ENCODE measurements at places on chromosomes 7 and 10.

GRCh38 chr10:61964059-61964709 is 62.7 kb downstream of the ARID5B start:
- no peak for DNase-seq

DNA sequence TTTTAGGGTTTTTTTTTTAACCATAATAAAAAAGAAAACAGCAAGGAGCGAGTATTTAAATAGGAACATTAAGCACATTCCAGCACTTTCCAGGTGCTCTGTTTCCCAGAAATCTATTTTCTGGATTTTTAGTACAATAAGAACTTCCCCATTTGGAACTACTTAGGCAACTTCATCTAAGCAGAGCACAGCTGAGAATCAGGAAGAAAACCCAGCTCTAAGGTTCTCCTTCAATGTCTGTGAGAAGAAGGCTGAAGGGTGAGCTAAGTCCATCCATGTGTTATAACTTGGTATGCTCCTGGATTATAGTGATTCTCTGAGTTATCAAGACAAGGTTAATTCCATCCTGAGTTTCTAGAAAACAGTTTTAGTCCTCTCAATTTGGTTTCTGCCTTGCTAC is 181.9 kb downstream of the CYP26A1 start:
- DNase-seq: no peak

DNA sequence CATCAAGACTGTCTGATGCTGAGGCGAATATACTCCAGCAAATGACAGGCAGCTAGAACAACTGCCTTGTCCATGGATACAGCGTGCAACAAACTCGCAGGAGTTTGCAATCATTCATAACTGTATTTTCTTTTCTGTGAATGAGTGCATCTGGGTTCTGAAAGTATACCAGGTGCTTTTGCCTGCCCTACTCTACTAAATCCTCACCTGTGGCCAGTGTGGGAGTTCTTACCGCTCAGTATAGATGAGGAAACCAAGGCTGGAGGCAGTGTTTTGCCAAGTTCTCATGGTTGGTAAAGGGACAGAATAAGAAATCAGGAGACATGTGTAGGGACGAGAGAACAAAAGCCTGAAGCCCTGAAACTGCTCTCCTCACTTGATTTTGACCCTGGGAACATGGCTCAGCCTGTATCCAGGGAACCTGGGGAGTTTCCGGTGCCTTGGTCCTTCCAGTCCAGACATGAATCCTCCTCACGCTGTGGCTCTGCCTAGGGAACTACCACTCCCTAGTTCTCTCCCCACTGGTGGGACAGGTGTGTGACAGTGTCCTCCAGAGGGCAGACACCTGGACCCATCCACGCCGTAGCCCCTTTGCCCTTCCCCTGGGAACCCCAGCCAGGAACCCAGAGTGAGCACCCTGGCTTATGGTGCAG is 142.0 kb downstream of the CDH23 start:
- DNase-seq: no peak

DNA sequence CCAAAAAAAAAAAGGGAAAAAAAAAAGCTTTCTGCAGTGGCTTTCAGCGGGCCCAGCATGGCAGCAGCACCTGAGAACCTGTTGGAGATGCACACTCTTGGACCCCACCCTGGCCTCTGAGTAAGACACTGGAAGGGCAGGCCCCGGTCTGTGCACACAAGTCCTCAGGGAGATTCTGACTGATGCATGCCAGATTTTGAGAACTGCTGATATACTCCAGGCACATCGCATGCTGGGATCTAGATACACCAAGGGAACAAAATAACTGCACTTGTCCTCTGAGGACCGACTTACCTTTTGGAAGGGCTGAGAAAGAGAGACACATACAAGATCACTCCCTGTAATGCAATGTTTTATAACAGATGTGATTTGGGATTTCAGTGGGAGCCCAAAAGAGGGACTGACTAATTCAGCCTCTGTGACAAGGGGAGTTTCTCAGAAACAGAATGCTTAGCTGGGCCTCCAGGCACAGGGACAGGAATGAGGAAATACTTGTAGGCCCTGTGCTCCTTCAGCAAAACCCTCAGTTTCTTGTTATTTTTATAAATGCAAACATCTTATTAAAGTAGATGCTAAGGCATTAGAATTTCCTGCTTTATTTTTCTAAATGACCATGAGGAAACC is 8.2 kb downstream of the EGFR start:
- no peak for DNase-seq

- no peak for DNase-seq
Measured at GRCh38 chr10:67662415-67662814, 33.6 kb downstream of the CTNNA3 start.

- no peak for DNase-seq
Measured at GRCh38 chr7:102913826-102914225, 1.0 kb downstream of the LRRC17 start.

GRCh38 chr10:43846968-43847367 is 198.3 kb upstream of the ZNF32 start:
- no peak for DNase-seq

GRCh38 chr7:82416402-82416801 is 27.2 kb downstream of the CACNA2D1 start:
- no peak for DNase-seq

- no peak for DNase-seq
Measured at GRCh38 chr7:137078781-137079180, 210.3 kb downstream of the CHRM2 start.

- DNase-seq: no peak
Measured at GRCh38 chr10:73471226-73471625, 24.6 kb downstream of the PPP3CB start.

DNA sequence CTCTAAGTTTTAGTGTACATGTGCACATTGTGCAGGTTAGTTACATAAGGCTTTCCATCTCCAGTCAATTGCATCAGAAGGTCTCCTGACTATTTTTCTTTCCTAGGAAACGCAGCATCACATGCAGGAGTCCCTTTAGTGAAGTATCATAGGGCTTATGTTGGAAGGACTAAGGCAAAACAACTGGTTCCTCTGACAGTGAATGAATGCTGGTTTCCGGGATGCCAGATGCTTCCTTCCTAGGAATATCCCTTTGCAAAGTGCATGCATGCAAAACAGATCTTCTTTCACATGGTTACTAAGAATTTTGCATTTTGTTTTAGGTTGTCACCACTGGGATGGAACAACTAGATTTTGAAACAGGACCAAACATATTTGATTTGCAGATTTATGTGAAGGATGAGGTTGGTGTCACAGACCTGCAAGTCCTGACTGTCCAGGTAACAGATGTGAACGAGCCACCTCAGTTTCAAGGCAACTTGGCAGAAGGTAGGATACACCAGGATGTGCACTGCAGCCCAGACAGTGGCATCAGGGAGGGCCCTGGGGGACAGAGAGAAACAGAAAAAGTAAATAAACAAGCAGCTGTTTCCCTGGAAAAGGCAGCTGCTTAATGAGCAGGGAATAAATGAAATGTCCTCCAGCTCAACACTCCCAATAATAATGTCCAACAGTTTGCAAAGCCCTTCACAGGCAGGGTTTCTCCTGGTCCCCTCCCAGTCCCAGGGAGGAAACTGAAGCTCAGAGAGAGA is 17.8 kb downstream of the CDHR3 start:
- DNase-seq: no peak

DNA sequence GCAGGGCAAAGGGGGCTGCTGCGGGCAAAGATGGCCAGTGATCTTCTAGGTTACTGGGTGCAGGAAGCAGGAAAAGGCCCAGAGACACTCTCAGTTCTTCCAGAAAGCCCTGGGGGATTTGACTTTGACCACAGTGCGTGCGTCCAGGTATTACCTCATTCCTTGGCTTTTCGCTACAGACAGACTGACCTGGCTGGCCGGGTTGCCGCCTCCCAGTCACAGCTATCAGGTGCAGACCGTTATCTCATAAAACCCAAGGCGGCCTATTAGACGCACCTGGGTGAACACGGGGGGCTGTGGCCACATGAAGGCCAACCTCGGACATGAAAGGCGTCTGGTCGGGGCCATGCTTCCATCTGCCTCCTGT is 80.3 kb downstream of the FOXL3 start:
- no peak for DNase-seq

- no peak for DNase-seq
Measured at GRCh38 chr10:79349766-79350406, 2.6 kb downstream of the PPIF start.

DNA sequence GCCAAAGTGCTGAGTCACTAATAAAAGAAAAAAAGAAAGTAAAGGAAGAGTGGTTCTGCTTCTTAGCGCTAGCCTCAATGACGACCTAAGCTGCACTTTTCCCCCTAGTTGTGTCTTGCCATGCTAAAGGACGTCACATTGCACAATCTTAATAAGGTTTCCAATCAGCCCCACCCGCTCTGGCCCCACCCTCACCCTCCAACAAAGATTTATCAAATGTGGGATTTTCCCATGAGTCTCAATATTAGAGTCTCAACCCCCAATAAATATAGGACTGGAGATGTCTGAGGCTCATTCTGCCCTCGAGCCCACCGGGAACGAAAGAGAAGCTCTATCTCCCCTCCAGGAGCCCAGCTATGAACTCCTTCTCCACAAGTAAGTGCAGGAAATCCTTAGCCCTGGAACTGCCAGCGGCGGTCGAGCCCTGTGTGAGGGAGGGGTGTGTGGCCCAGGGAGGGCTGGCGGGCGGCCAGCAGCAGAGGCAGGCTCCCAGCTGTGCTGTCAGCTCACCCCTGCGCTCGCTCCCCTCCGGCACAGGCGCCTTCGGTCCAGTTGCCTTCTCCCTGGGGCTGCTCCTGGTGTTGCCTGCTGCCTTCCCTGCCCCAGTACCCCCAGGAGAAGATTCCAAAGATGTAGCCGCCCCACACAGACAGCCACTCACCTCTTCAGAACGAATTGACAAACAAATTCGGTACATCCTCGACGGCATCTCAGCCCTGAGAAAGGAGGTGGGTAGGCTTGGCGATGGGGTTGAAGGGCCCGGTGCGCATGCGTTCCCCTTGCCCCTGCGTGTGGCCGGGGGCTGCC is at the start of gene IL6:
TSS of gene IL6 (plus strand) at position 294 of the 807 bp plus-strand sequence. CDS start at position 357, 63 bp downstream.
- peak; percentile 85 for DNase-seq

GRCh38 chr10:33066558-33067236 is 108.7 kb upstream of the ITGB1 start:
- no peak for DNase-seq

- DNase-seq: no peak
Measured at GRCh38 chr7:47181746-47182361, 400.1 kb downstream of the TNS3 start.

GRCh38 chr10:31906039-31906438 is 22.6 kb downstream of the ARHGAP12 start:
- no peak for DNase-seq

DNA sequence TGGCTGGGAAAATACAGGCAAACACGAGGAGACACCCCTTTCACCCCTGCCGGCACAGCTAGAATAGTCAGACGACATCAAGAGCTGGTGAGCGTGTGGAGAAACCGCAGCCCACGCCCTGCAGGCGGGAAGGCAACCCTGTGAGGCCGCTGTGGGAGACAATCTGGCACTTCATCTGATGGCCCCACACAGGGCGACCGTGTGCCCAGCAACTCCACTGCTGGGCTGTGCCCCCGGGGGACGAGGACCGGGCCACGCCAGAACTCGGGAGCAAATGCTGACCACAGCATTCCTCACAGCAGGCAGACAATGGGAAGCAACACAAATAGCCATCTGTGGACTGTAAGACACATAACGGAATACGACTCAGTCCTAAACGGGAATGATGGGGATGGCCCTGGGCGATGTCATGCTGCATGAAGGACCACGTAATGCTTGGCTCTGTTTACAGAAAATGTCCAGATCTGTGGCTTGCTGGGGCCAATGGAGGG is 58.9 kb downstream of the CFAP46 start:
- no peak for DNase-seq

- DNase-seq: no peak
Measured at GRCh38 chr10:28403090-28403489, 100.2 kb upstream of the MPP7 start.

- peak; percentile 71 for DNase-seq
Measured at GRCh38 chr7:95687759-95688343, 84.5 kb upstream of the DYNC1I1 start.

GRCh38 chr7:36312064-36312914 is 77.4 kb upstream of the ANLN start:
- no peak for DNase-seq

- no peak for DNase-seq
Measured at GRCh38 chr7:111292026-111292470, 201.1 kb downstream of the LRRN3 start.

DNA sequence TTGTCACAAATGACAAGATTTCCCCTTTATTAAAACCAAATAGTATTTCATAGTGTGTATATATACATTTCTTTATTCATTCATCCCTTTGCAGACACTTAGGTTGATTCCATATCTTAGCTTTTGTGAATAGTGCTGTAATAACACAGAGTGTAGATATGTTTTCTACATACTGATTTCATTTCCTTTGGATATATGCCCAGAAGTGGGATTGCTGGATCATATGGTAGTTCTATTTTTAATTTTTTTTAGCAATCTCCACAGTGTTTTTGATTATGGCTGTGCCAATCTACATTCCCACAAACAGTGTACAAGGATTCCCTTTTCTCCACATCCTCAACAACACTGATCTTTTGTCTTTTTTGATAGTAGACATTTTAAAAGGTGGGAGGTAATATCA is 46.4 kb downstream of the CSTF2T start:
- DNase-seq: no peak

DNA sequence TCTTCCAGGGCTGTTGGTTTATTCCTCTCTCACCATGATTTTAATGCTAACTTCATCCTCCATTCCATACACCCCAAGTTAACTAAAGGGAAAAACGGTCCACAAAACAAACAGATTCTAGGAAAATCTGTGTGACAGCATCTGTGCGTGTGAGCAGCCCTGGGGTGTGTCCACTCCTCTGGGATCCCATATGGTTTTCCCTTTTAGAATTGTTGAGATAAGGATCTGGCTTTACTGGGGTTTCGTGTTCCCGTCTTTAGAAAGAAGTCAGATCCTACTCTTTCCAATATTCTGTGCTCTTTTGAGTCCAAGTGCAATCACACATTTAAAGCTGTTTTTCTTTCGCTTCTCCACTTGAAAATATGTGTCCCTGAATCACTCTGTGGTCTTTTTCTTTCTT is 257.1 kb downstream of the KLF6 start:
- no peak for DNase-seq

DNA sequence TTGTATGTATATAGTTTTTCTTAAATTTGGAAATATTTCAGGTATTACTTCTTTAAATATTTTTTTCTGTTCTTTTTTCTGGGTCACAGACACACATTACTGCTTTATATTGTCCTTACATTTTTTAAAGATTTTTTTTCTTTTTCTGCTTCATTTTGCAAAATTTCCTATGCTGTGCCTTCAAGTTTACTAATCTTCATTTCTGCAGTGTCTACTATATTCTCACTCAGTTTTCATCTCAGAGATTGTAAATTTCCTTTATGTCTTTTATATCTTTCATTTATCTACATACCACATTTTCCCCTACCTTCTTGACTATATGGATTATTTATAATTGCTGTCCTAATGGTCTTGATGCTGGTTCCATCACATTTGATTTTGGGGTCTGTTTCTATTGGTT is 210.5 kb downstream of the SLC25A13 start:
- no peak for DNase-seq

GRCh38 chr10:47151920-47152319 is 148.1 kb upstream of the GDF10 start:
- DNase-seq: no peak

DNA sequence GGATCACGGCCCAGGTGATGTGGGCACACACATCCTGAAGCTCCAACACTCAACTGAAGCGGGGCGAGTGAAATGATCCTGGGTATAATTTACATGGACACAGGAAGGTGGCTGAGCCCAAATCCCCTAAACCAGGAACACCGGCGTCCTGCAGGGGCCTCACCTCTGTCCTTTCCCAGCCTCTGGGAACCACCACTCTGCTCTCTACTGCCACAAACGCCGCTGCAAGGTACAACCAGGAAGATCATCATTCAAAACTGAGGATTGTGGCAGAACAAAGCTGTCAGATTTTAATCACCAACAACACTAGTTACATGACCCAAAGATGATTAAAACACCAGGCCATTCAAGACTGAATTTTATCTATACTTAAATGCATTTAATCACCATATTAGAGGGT is 104.0 kb downstream of the DIP2C start:
- DNase-seq: no peak
